CD4-positive, alpha-beta T cell treated with Interleukin-1 beta for 1 hour (primary cell): ENCODE measurements at places on chromosomes 2 and 18.

GRCh38 chr2:152920846-152921245 lies 202.4 kb downstream of the ARL6IP6 start:
- no peak for DNase-seq

GRCh38 chr2:216139884-216140283 lies 30.7 kb downstream of the XRCC5 start:
- peak; percentile 30 for DNase-seq

- no peak for DNase-seq
These were observed 144.6 kb upstream of the ZNF521 start for GRCh38 chr18:25496544-25496943.

DNA sequence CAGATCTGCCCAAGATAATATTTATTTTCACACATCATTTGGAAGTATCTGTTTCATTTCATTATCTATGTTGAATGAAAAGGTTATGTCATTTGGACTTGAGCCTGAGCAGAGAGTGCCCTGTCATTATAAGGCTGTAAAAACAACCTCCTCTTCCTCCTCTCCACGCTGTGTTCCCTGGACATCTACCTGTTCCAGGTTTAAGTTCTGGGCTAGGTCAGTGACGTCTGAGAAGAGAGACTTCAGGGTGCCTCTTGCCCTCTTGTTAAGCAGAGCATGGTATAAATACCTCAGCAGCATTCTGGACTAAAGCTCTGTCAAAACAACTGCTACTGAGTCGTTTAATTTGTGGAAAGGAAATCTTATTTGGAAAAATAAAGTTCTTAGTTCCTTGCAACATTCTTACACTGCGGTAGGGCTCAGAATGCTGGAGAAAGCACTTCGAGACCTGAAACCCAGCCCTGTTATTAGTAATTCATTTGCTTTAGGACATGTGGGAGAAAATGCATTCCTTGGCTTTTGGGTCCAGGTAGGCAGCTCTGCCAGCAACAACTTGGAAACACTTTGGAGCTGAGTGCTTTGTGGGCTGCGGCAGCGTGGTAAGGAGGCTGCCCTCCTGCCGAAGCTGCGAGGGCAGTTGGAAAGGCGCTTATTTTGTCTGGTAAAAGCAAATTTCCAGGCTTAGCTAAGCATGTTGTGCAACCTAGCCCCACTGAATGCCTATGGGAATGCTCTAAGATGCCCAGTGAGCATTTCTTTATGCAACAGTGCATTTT lies 91.8 kb upstream of the NEDD4L start:
- no peak for DNase-seq

DNA sequence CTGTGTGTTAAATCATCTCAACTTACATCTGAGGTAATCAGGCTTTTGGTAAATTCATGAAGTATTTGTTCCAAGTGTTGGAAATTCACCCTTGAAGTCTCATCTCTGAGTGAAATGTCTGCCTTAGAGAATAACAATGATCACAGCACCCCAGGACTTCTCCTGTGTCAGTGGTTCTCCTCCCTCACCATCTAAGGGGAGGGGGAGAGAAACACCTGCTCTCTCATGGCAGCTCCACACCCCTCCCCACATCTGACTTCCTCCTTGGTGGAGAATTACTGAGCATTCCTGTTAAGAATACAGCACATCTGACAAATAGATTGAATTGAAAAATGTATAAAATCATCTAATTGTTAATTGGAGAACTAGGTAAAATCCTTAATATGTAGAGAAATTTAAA lies 532.1 kb downstream of the RNF144A start:
- no peak for DNase-seq

GRCh38 chr18:76456823-76457222 lies 38.2 kb downstream of the ZNF516 start:
- DNase-seq = no peak

DNA sequence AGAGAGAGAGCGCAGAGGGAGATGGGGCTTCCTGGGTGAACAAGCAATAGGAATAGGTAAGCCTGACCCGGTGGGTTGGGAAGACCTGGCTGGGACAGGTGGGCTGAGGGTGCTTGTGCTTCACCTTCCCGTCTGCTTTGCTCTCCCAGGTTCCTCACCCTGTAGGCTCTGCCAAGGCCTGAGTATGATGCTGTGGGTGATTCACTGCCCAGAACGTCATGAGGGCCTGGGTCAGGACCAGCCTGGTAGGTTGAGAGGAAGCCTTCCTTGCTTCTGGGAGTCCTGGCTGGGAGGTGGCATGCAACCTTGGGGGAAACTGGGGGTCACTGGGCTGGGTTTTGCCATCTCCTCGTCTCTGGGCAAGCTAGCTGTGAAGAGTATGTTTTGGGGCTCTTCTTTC lies 220.2 kb upstream of the APCDD1 start:
- no peak for DNase-seq
